ENCODE measurements at places on chromosomes 12 and 14. TPM values are rescaled to one million over a fixed set of nuclear protein-coding genes. Genes with fewer than 3 reads are reported as not detected.

DNA sequence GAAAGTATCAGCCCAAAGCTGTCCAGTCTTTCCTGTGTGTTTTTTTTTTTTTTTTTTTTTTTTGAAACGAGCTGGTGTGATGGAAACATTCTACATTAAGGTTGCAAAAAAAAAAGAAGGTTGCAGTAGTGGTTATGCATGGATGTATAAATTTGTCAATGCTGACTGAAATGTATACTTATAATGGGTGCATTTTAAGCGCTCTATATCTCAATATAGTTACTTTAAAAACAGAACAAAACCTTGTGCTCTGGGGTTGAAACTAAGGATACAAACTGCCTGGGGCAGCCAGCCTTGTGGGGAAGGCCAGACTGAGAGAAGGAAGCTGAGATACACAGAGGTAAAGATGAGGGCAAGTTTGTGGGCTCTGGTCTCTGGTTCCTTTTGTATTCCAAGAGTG, 87.3 kb upstream of the RMST start:
- DNase-seq: no peak

DNA sequence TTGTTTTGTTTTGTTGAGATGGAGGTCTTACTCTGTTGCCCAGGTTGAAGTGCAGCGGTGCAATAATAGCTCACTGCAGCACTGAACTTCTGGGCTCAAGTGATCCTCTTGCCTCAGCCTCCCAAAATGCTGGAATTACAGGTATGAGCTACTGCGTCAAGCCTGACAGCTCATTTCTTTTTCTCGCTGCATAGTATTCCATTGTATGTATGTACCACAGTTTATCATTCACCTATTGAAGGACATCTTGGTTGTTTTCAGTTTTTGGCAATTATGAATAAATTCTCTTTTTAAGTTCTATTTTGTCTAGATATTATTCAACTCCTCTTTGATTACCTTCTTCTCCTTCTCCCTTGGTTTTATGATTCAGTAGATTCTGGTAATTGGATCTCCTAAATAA, 13.5 kb downstream of the HSD17B6 start:
- no peak for DNase-seq

DNA sequence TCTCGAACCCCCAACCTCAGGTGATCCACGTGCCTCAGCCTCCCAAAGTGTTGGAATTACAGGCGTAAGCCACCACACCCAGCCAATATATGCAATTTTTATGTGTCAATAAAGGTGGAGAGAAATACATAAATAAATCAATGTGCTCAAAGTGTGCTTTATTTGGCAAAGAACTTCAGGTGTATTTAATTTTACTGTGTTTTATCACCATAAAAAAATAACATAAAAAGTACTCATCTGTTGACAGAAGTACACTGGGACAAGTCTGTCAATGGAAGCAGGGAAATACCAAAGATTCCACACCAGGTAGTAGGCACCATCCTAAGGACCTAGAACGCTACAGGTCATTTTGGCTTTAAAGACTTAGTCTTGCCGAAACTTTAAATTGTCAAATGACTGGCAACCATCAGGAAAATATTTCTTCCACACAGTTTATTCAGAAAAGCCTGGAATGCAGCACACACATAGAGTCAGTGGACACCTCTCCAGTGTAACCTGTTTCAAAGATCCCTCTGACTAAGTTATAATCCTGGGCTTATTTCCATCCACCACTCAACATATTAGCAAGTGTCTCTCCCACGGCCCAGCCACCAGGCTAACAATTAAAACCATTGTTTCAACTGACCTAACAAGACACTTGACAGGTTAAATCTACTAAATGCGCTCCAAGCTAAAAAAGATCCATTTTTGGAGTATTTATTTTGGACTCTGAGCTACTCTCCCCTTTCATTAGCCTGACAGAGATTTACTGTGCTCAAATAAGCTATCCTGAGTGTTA, 4.2 kb downstream of the ERO1A start:
- no peak for DNase-seq

- DNase-seq: no peak
These were observed 68.2 kb downstream of the KSR2 start for GRCh38 chr12:117900561-117900960.

DNA sequence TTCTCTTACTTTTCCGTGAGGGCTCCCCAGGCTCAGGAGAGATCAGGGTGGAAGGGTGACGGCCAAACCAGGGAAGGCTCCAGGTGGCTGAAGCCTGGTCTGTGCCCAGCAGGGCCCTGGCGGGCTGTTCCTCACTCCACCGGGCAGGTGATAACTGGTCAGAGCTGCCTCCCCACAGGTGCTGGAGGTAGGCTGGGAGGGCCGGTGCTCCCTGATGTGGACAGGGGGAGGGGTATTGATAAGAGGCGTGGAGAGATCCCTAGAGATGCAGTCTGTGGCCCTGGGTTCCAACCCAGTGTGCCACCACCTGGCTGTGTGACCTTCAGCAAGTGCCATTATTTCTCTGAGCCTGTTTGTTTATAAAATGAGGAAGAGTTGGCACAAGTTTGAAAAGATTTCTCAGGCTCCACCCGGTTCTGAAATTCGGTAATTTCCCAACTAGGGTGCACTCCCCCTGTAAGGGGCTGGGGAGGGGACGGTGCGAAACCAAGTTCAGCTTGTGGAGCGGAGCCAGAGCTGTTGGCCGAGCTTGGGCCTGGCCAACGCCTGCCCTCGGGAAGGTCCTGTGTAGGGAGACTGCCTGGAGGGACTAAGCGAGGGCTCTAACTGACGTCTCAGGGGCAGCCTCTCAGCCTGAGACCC, 1.0 kb upstream of the NR4A1 start:
- DNase-seq: no peak

DNA sequence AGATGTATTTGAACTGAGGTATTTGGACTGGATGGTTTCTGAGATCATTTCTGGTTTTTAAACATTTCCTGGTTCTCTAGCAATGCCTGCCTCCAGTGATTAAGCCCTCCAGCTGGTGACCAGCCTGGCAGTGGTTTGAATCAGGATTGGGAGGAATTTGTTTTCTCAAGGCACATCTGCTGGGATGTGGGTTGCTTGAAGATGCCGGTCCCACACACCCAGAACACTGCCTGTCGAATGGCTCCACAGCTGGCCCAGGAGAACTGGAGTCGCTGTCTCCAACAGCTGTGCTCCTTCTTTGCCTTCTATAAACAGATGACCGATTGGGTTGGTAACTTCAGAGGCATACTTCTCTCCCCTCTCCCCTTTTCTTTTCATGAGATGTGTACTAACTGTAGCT, 258.0 kb upstream of the DDHD1 start:
- no peak for DNase-seq

- no peak for DNase-seq
These were observed 211.6 kb downstream of the DUSP6 start for GRCh38 chr12:89140602-89141238.

DNA sequence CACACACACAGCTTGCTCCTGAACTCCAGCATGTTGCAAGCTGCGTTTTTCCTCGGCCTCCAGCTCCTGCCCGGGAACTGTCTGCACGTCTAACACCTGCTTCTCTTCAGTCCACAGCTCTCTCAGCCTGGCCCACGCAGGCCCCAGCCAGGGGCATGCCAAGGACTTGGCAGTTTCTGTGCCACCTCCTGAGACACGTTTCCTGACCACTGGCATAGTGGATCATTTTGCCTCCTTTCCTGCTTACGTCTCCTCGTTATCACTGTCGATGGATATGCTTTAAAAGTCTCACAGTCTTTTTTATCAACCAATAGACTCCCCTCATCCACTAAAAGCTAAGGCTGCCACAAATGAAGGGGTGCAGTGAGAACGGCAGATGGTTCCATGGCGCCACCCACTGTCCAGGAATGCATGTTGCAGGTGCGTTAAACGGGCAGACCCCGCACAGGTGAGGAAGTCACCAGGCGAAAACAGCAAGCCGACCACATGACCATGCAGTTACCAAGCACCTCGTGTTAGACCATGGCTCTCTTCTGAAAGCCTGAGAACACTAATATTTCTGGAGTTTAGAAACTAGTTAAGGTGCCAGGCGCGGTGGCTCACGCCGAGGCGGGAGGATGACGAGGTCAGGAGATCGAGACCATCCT, 14.7 kb upstream of the TEAD4 start:
- no peak for DNase-seq

DNA sequence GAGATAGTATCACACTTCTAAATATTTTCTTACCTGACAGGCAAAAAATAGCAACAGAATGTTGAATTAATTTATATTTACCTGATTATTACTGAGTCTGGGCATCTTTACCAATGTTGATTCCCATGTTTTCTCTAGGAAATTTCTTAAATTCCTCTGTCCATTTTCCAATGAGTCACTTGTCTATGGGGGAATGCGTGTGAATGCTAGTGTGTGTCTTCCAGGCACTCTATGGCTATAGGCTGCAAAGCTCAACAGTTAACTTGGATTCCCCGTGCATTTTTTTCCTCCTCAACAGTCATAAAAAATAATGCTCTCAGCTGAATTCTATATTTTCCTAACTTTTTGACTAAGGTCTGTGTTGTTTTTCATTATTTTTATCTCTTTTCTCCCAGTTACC, 1385.8 kb upstream of the FLRT2 start:
- no peak for DNase-seq

DNA sequence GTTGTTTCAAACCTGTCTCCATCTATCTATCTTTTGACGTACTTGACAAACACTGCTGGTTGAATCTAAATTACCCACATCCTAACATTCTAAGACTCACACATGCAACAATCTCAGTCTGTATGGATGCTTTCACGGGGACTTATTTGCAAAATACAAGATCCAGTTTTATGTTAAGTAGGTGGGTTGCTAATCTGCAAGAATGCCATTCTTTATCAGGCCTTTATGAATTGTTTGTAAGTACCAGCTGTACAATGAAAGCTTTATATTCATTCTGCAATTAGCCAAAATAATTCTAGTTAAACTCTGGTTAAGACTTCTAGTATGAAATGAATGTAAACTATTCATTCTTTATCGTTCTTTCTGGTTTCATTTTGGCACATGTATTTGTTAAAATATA, 135.1 kb downstream of the NAV3 start:
- DNase-seq: no peak

- no peak for DNase-seq
These were observed 65.5 kb upstream of the SLC38A4 start for GRCh38 chr12:46891306-46891705.

DNA sequence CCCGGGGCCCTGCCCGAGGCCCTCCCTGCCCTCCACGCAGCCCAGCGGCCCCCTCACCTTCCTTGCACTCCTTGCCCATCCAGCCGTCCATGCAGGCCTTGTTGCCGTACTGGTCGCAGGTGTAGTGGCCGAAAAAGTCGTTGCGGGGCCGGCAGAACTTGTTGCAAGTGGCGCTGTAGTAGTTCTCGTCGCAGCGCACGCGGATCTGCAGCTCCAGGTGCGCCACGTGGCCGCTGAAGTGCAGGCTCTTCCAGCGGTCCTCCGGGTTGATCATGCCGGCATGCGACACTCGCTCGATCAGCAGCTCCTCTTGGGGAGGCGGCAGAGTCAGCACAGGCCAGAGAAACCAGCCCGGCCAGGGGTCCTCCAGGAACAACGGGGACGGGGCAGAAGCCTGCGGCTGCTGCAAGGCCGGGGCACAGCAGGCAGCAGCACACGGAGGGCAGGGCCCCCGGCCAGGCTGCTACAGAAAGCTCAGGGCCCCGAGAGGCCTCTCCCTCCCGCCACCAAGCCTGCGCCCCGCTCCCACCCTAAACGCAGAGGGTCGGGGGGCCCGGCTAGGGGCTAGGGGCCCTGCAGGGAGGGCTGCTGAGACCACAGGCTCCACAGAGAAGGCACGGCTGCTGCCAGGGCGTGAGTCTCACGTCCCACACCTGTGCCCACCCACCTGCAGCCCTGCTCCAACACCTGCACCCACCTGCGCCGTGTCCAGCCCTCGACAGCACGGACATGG, 12.7 kb downstream of the JAG2 start:
- DNase-seq: no peak

DNA sequence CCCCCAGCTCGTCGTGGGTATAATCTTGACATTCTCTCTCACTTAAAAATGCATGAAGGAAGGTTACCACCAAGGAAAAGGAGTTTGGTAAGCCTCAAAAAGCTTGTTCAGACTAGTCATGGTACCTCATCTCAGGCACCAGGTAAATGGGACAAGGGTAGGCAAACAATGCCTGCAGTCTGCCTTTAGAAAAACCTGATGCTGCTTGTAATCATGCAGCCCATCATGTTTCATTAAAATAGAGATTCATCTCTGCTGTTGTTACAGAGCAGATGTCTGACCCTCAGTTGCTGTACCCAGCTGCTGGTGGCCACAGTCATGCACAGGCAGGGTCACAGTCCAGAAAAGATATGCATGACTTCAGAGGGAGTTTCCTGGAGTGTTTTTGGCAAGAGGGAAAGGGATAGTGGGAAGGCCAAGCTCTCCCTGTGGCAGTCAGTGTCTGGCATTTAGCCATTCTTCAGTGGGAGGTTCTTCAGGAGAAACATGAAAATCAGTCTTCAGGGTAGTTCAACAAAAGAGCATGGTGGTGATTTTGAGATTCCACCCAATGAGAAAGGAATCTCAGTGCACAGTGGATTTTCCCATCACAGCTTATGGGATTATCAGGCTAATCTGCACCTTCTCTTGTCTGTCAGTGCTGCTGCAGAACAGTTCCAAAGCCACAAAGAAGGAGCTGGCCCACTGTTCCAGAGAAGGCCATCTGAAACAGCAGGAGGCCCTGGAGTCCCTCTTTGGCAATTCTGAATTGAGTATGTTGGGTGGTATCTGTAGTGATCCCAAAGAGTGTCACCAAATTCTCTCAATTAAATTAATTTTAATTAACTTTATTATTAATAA, 202.7 kb upstream of the FRMD6 start:
- DNase-seq: no peak

GRCh38 chr12:107461222-107461975, 224.2 kb upstream of the PWP1 start:
- DNase-seq: no peak

DNA sequence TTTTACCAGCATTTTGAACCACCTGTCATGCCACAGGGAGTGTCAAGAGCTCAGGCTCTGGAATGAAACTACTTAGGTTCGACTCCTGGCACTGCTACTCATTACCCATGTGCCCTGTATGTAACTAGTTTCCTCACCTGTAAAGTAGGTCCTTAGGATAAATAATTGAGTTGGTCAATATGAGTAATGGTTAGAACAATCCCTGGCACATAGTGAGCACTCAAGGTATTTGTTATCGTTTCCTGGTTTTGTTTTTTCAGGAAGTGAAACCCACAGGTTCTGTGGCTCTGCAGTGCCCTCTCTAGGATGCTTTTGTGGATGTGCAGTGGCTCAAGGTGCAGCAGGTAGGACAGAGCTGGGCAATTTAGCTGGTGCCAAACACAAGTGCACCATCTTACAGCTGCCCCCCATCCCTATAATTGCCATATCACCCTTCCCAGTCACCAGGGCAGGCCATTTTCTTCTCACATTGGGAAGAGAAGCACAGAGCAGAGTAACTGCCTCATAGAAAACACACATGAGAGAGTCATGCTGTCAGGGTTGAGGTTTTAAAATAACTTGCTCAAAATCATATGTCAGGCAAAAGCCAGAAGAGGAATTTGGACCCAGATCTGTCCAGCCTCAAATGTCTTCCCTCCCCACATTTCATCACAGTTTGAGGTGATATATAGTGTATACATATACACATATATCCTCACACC, 297.5 kb downstream of the RPAP3 start:
- no peak for DNase-seq

GRCh38 chr14:85512451-85512850, 17.5 kb upstream of the FLRT2 start:
- DNase-seq: no peak

Gene TAS2R8
- not detected for total RNA-seq

Gene INTS13
- 47.5 TPM for total RNA-seq

Gene ACOT6
- not detected for total RNA-seq

Gene MDP1
- 58.8 TPM for total RNA-seq

Gene RNF212B
- not detected for total RNA-seq

Gene FAM181A
- total RNA-seq: not detected

Gene PPM1H
- total RNA-seq: 0.85 TPM

Gene TAS2R31
- total RNA-seq: not detected

Gene GZMH
- 0.96 TPM for total RNA-seq

Gene LRRC10
- total RNA-seq: not detected

Gene IQSEC3
- total RNA-seq: 0.53 TPM

Data from ascending aorta (tissue), 2 donors.